ENCODE measurements at places on chromosomes 12 and 14. TPM values are rescaled to one million over a fixed set of nuclear protein-coding genes. Genes with fewer than 3 reads are reported as not detected.
A peak's percentile ranks its signal among the peaks of the same experiment; 100 is the strongest.

- DNase-seq: peak; percentile 89
Measured at GRCh38 chr12:26011099-26011498, 52.6 kb downstream of the RASSF8 start.

DNA sequence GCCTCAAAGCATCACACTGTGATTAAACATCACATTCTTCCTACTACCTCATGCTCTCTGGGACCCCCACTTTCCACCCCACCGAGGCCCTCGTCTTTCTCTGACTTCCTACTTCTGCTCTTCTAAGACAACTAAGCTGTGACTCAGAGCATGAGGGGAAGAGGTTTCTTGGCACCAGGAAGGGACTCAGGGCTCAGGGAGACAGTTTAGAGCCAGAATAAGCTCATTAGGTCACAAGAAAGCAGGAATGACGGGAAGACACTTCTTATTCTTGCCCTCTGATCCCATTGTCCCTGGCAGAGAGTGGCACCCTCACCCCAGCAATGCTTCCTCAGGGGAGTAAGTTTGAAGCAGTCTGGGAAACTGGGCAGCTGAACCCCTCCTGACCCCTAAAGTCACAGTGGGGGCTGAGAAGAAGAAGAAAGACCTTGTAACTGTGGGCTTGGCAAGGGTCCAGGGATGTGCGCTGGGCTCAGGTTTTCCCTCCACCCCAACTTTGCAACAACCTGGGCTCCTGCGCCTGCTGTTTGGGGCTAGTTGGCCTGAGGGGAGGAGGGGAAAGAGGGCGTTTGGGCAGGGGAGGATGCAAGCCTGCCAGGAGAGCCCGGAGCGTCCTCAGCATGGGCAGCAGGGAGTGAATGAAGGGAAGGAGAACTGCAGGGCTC lies 64.6 kb upstream of the ACTN1 start:
- DNase-seq: peak; percentile 85

Gene NELL2
- polyA plus RNA-seq: not detected

Gene EIF2S3B
- polyA plus RNA-seq: 0.39 TPM

Gene KLHDC2
- polyA plus RNA-seq: 85.7 TPM

GRCh38 chr14:37062191-37062803 lies 110.1 kb downstream of the SLC25A21 start:
- DNase-seq: no peak

DNA sequence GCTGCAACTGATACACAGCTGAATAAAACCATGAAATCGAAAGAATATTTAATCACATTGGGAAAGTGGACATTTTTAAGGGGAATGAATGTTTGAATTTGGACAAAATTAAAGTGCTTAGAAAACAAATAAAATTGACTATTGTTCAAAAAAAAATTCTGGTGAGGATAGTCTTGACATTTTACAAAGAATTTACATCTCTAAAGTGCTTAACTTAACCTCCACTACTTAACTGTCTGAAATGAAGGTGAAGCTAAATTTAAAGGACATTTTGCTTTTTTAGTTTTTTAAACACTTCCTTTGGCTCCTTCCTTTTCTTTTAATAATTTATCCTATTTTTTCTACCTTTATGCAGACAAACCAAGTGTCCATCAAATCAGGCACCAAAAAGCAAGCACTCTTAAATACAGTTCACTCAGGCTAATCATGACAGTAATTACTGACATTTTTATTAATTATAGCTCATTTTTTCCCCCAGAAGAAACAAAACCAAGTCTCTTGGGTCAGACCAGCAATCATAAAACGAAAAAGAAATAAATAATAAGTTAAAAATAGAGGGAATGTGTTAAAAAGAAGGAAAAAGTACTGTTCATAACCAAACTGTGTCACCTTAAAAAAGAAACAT lies 5.7 kb upstream of the CCND2 start:
- no peak for DNase-seq

Gene TTC9
- polyA plus RNA-seq: not detected

GRCh38 chr14:21073921-21074320 lies 3.8 kb downstream of the ARHGEF40 start:
- DNase-seq: no peak

DNA sequence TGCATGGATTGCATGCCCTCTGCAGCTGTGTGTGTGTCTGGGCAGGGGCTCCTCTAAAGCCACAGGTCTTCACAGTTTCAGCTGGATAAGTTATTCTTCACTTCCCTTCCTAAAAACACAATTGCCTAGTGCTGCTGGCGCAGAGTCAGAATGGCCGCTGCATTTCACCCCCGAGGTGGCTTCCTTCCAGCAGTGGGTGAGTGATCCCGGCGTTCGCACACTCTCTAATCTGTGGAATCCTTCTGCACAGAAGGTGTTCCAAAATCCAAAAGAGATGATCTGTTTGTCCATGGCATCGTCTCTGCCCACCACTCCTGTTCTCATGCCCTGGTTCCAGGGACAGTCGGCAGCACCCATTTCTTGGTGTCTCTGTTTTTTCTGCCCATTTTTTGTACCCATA lies 340.7 kb downstream of the DPF3 start:
- DNase-seq: no peak

DNA sequence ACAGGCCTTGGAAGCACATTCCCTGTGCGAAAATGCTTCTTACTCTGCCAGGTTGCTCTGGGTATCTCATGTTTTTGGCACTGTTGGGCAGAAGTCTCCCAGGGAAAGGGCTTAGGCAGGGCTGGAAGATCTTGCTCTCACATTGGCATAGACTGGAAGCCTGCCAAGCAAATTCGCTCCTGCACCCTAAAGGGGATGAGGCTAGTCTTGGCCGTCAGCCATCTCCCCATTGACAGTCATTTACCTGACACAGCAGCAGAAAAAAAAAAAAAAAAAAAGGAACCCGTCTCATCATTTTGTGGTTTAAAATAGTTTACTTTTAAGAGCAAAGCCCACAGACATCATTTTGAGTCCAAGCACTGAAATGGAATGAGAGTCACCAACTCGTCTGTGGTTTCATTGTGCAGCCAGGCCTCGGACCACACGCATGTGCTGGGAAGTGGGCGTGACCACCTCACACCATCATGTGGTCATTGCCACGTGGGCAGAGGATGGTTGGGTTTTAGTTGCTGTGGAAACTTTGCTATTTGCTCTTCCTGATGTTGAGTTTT lies 84.8 kb downstream of the NRXN3 start:
- peak; percentile 88 for DNase-seq

Gene MIP
- not detected for polyA plus RNA-seq

DNA sequence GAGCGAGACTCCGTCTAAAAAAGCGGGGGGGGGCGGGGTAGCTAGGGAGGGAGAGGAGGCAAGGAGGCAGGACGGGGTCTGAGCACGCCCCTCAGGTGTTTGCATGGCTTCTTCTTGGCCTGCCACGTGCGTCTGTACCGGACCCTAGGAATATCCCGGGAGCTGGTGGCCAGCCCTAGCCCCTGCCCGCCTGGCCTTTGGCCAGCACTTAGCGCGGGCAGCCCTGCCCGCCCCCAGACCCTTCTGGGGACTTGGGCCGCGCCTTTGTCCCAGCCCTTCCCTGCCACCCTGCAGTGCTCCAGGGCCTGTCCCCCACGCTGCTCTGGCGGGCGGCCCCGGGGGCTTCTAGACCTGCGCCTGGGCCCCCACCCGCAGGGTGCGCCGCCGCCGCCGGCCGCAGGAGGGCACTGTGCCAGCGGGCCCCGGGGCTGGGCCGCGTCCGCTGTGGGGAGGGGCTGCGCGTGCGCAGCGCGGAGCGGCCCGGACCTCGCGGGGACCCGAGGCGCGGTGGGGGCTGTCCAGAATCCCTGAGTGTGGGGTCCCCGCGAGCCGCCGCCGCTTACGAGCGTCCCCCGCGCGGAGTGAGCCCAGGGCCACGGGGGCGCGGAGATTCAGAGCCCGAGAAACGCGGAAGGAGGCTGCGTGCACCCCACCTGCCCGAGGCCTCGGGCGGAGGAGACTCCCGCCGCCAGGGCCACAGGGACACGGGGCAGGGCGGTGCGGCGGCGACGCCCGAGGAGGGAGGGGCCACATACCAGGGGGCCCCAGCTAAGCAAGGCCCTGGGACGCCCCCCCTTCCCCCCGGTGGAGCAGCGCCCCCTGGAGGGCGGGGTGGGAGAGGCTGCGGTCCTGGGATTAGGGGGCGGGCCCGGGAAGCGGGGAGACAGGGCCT lies 21.0 kb downstream of the SLC25A29 start:
- DNase-seq: peak; percentile 79
